ENCODE measurements at places on chromosomes 12 and 14.

DNA sequence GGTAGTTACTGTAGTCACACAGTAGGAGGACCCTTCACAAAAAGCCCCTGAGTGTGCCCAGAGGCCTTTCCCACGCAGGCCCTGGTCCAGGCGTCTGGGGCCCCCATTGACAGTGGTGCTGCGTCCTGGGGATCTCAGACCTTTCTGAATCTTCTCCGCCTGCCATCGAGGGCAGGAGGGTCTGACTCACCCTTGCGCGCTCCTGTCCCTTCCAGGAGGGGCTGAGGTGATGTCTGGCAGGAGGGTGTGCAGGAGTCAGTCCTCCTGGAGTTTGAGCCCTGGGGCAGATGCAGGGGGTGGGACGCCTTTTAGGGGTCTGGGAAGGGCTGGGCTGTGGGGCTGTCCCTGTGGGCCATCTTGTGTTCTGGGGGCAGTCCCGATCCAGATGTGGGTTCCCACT, 386.8 kb downstream of the TMEM121 start:
- no peak for DNase-seq

- DNase-seq, result no peak
Observed at GRCh38 chr14:61498303-61498702, 176.9 kb downstream of the PRKCH start.

DNA sequence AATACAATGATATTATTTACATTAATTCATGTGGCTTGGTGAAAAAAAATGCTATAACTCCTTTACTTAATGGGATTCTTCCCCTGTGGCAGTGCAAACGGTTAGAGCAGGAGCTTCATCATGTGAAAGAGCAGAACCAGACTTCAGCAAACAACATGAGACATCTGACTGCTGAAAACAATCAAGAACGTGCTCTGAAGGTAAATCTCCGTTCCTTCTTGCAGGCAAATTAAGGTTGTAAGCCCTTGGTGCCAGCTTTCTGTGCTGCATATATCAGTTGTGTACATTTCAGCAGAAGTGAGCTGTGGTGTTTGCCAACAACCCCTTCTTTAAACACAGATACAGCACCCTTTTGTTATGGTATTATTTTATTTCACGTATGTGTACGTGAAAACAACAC, 171.7 kb downstream of the MIPOL1 start:
- no peak for DNase-seq

- DNase-seq, result no peak
Observed at GRCh38 chr14:104227806-104228205, 89.4 kb downstream of the KIF26A start.

GRCh38 chr14:23776296-23776695, 140.1 kb downstream of the DHRS2 start:
- DNase-seq, result no peak

GRCh38 chr12:26246483-26247164, 51.3 kb downstream of the SSPN start:
- no peak for DNase-seq

GRCh38 chr12:89348894-89349699, 3.2 kb downstream of the DUSP6 start:
- DNase-seq, result no peak
